Dermis blood vessel endothelial cell (primary cell): ENCODE measurements at places on chromosomes 1 and 21. TPM values are rescaled to one million over a fixed set of nuclear protein-coding genes. Genes with fewer than 3 reads are reported as not detected.

- DNase-seq: peak; percentile 84
Observed at GRCh38 chr1:150464422-150464826, 22.8 kb upstream of the TARS2 start.

GRCh38 chr1:206568256-206568655, 44.0 kb downstream of the EIF2D start:
- DNase-seq: no peak

CD1D gene
- total RNA-seq: not detected in 2 replicates

- no peak for DNase-seq
Observed at GRCh38 chr1:240833075-240833474, 221.1 kb upstream of the GREM2 start.

FAM72B gene
- 1.0 and 3.4 TPM in 2 replicates for total RNA-seq

DNA sequence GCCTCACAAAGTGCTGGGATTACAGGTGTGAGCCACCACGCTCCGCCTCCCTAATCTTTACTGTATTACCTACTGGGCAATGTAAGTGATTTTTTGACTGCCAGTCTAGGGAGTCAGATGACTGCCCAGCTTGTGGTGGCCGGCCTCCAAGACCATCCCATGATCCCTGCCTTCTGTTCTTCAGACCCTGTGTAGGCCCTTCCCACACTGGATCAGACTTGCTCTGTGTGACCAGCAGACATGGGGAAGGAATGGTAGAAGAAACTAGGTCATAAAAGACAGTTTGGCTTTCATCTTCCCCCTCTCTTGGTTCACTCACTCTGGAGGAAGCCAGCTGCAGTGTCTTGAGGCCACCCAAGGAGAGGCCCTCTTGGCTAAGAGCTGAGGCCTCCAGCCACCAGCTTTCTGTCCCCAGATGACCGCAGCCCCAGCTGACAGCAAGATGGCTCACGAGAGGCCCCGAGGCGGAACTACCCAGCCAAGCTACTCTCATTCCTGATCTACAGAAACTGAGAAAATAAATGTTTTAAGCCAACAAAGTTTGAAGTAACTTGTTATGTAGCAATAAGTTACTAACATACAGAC, 14.5 kb upstream of the CBR3 start:
- DNase-seq: no peak

DNA sequence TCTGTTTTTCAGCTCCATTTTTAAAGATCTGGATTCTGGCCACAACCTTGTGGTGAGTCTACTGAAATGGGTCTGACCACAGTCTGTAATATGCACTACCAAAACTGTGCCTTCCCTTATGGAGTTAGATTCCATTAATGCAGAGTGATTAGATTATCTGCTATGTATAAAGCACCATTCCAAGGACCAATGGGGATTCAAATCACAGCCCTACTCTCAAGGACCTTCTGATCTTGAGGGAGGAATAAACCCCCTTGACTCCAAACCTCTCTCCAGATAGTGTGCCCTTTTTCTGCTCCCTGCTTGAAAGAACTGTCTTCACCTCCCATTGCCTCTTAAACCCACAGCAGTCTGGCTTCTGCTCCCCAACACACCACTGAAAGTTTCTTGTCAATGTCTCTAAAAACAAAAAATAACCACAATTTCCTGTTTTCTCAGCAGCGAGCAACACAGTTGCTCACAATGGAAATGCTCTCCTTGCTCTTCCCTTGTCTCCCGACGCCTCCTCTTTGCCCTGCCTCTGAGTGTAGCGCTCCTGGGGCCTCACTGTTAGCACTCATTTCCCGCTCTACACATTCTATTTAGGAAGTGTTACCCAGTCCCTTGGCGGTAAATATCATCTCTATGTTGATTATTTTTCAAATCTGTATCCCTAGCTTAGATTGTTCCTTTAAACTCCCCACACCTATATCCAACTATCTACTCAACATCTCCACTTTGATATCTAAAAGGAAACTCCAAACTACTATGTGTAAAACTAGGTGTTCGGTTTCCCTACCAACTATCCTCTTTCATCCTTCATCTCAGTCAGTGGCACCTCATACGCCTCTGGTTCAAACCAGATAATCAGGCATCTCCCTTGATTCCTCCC, 13.6 kb downstream of the PCNX2 start:
- no peak for DNase-seq

- DNase-seq: no peak
Observed at GRCh38 chr1:116288201-116288598, 84.8 kb upstream of the ATP1A1 start.

DNA sequence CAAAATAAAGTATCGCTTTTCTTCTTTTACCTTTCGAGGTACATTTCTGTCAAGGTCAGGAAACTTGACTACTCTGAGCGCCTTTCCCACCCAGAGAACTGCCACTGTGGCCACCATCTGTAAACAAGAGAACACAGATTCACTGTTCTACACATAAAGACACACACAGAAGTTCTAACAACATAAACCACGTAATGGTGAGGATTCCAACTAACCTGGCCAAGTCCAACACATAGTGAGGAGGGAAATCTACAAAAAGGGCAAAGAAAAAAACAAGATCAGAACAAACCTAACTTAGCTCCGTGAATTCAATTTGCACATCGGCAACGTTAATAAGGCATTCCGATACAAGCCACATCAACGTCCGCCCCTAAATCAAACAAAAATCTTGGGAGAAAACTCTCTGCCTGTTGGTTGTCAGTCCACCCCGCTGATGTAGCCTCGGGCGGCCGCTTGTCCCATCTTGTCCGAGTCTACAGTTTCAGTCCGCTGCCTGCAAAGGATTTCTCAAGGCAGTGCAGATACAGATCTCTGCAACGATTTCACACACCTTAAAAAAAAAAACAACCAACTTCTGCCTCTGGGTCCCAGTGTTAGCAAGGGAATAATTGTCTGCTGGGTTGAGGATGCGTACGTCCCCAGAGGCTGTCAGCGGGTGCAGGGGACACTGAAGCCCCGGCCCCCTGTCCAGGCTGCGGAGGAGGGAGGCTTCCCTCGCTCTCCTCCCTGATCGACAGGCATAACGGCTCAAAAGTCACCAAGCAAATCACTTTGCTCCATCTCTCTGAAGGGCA, 1.0 kb downstream of the SLC35D1 start:
- DNase-seq: peak; percentile 61

EXOC8 gene
- 25.4 and 25.6 TPM in 2 replicates for total RNA-seq

DNA sequence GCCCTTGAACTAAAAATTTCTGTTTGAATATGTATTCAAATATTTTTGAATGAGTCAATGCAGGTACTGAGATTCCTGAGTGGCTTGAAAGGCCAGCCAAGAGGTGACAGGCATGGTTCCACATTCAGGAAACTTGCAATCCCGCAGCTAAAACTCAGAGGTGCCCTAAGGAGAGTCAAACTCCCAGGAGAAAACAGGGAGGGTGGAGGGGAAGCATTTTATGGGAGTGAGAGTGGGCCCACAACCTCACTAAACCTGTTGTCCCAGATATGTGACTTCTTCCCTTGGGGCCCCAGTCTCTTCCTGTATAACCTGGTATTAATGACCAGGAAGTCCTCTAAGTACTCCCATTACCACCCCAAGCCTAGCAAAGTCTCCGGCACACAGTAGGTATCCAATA, 189.6 kb downstream of the PLPP3 start:
- DNase-seq: no peak

DNA sequence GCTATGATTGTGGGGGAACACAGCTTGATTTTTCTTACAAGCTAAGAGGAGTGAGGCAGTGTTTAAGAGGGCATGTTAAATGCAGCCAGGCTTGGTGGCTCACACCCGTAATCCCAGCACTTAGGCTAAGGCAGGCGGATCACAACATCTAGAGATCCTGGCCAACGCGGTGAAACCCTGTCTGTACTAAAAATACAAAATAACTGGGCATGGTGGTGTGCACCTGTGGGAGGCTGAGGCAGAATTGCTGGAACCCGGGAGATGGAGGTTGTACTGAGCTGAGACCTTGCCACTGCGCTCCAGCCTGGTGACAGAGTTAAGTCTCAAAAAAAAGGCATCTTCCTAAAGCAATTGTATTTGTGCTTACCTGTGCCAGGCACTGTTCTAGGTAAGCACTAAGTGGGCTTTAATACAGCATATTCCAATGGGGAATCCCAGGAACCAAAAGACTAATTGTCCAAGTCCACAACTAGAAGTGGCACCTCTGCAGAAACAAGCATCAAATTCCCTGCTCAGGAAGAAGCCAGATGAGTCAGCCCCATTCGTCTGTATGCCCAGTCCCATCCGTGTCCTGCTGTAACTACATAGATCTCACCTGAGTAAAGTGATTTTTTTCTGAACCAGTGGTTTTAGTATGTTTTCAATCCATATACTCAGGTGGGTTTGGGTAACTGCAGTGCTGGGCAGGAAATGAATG, 4.6 kb downstream of the RCC1 start:
- DNase-seq: peak; percentile 61

DNA sequence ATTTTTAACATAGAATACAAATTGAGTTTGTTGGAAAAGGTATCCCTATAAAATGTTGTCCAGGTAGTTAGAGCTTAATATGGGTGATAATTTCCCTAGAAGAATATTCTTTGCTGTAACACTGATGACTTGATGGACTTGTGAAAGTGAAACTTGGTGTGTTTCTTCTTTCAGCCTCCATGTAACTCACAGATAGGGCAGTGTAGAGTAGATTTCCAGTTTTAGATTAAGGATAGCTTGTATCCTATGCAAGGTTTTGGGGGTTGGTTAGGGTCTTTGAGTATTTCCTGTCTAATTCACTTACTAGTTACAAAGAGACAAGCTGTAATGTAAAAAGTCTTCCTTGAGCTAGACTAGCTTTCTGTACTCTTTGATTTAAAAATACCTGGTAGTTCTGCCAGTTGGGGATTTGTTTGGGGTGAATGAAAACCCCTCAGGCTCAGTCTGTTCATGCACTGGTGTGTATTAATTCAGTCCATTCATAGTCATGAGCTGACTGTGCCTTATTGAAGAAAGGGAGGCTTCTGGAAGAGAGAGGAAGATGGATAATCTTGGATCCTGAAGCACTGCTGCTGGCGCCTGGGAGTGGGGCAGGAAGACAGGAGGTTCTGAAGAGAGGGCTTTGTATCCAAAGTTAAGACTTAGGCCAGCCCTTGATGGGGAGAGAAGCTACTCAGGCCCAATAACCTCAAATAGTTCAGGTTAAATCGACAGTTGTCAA, 83.6 kb downstream of the CAMTA1 start:
- no peak for DNase-seq
